ENCODE measurements at places on chromosomes 3 and 15.
A peak's percentile ranks its signal among the peaks of the same experiment; 100 is the strongest.

GRCh38 chr15:59892985-59893384 lies 111.1 kb upstream of the FOXB1 start:
- no peak for DNase-seq

DNA sequence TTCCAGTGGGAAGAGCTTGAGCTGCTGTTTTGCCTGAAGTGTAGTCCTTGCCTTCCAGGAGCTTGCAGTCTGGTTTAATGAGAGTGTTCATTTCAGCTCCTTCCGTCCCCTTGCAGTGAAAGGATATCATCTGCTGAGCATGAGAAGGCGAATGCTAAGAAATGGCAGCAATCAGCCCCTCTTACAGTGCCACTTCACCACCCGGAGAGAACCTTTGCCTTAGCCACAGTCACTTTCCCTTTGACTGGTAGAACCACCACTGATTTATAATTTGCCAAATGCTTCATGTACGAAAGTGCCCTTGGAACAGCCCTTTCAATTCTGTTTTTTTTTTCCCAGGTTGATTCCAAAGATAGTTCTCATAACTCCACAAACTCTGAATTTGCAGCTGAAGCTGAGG lies 11.5 kb downstream of the TATDN2 start:
- DNase-seq, result no peak

DNA sequence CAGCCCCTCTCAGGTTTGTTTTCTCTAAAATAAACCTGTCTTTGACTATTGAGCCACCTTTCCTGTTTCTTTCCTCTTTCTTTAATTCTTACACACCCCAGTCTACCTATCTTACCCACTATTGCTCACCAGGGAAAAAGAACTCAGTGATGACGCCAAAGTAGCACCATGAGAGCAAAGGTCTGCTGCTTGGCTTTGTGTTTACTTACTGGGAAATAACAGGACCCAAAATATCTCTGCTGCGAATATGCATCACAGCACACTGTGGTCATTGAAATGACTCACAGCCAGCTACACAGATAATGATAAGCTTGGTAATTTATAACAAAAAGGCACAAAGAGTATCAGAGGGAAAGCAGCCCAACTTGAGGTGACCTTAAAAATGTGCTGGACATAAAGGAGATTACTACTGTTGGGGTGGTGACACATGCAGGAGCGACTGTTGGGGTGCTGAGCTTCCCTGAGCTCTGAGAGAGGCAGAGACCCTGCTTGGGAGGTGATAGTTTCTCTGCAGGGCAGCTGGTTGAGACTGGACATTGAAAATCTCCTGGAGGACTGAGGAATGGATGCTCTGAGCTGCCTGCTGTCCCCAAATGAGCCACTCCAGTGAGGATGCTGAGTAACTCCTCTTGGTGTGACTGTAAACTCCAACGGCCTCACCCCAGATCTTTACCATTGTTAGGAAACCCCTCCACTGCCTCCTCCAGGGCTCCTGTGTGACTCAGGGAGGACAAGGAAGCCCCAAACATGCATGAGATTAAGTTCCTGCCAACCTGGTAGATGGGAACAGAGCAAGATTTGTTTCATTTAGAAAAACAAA lies 14.5 kb downstream of the EFCAB12 start:
- no peak for DNase-seq

DNA sequence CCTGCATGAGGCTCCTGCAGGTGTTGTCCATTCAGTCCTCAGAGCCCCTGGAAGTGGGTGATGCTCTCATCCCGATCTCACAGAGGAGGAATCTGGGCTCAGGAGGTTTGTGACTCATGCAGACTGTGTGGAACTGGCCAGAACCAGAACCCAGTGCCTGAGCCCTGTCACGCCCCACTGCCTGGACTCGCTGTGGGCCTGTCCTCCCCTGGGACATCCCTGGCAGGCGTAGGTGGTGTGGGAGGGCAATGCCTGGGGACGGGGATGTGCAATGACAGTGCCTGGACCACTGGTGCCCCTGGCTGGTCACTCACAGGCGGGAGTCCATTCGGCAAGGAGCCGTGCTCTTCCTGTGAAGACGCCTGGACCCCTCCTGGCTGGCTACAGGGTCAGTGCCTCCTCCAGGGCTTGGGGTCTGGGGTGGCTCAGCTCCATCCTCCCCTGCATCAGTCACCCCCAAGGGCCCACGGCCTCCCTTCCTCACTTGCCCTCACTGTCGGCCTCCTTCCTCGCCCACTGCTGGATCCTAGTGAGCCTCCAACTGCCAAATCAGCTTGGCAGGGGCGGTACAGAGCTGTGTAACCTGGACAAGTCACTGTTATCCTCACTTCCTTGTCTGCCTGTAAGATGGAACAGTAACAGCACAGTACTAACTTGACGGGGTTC lies 14.9 kb downstream of the PSTPIP1 start:
- no peak for DNase-seq

- DNase-seq, result no peak
Observed at GRCh38 chr15:51312166-51313073, 26.0 kb downstream of the CYP19A1 start.

DNA sequence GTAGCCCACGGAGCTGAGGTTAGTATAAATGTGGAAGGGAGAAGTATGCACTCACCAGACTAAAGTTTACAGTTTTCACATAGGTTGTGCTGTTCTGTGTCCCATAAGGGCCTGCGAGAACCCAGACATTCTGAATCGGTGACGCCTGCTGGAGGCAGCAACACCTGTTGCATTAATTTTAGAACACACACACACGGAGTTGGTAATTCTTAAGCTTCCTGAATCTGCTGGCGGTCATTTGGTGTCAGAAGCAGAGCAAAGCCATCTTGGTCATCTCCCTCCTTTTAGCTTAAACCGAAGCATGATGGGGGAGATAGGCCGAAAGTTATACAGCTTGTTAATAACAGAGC lies 41.1 kb upstream of the AP3B2 start:
- no peak for DNase-seq

GRCh38 chr3:196670339-196670738 lies 30.8 kb downstream of the NRROS start:
- DNase-seq, result no peak

DNA sequence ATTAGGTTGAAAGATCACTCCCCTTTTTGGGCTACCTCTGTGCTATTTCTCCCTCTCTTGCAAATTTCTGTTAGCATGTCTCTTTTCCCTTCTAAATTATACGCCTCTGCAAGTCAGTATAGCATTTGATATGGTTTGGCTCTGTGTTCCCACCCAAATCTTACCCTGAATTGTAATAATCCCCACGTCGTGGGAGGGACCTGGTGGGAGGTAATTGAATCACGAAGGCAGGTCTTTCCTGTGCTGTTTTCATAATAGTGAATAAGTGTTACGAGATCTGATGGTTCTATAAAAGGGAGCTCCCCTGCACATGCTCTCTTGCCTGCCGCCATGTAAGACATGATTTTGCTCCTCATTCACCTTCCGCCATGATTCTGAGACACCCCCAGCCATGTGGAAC lies 41.0 kb downstream of the TAMM41 start:
- no peak for DNase-seq

DNA sequence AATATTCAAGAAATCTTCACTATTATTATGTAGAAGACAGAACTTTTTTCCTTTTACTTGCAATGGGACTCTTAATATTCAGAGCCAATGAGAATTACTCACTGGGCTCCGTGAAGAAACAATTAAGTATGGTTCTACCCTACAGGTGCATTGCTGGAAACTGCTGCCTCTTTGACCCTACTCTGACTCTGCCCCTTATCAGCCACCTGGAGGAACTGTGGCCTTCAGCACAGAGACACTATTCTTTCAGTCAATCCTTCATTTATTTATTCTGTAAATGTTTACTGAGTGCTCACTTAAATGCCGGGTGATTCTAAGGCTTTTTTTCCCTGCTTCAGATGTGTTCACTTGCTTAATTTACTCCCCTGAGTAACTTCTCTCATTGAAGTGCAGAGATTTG lies 163.2 kb downstream of the SYNPR start:
- no peak for DNase-seq

- DNase-seq, result no peak
Observed at GRCh38 chr3:191120447-191121298, 78.4 kb upstream of the OSTN start.

DNA sequence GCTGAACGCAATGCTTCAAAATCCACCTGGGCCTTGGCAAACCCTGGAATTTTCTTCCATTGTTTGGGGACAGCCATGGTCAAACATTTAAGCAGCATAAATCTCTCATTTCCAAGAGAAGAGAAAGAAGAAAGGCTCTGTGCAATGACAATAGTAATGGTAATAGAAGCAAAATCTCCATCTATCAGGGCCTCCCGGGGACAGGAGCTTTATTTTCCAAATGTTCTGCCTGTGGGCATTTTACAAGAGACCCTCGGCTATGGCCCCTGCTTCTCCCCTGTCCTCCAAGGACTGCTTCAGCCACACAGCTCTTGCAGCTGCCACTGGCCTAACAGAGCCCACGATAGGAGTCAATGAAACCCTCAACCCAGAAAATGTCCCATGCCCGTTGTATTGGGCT lies 12.7 kb upstream of the FAM240A start:
- DNase-seq, result no peak

- no peak for DNase-seq
Observed at GRCh38 chr3:177353140-177353539, 155.9 kb upstream of the TBL1XR1 start.

GRCh38 chr3:66407611-66408218 lies 93.1 kb downstream of the LRIG1 start:
- peak; percentile 71 for DNase-seq

DNA sequence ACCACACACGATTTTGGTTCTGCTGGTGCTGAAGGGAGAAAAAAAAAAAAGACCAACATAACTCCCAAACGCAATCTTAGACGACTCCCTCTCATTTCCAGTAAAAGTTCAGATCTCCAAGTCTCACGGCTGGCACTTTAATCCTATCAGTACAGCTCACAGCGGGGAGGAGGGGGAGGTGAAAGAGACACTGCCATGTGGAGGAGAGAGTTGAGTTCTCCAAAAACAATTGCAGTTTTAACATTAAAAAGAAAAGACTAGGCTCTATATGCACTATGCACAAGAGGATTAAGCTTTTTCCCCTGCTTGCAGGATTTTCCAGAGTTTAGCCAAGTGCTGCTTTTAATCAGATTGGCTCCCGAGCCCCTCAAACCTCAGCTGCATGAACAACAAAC lies 16.8 kb downstream of the BMF start:
- no peak for DNase-seq

DNA sequence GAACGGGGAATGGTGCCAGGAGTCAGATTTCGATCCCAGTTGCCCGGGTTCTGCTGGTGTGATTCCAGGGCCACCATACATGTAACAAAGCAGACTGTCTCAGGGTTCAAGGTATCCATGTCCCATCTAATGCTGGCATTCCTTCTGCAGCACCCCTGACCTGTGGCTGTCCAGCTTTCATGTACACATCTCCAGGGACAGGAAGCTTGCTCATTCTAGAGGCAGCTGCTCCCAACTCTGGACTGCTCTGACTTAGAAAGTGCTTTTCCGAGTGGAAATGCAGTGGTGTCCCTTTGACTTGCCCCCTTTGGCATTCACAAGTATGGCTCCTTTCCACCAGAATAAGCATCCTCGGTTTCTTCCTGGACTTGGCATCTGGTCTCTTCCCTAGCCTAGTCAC lies 30.9 kb downstream of the PML start:
- no peak for DNase-seq

DNA sequence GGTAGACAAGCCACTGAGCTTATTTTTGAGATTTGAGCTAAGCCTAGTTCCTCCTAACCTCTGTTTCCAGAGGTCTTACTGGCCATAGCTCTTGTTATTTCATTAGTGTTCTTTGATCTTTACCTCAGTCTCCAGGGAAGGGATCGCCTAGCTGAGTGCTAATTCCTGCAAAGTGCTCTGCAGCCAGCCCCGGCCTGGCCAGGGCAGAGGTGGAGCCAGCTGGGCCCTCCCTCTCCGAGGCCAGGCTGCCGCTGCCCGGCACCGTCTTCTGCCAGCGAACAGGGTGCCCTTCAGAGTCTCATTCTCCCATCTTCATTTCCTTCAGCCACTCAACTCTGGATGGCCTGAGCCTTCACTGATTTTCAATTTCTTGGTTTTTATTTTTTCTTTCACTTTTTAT lies 19.7 kb downstream of the FAN1 start:
- DNase-seq, result peak; percentile 47

DNA sequence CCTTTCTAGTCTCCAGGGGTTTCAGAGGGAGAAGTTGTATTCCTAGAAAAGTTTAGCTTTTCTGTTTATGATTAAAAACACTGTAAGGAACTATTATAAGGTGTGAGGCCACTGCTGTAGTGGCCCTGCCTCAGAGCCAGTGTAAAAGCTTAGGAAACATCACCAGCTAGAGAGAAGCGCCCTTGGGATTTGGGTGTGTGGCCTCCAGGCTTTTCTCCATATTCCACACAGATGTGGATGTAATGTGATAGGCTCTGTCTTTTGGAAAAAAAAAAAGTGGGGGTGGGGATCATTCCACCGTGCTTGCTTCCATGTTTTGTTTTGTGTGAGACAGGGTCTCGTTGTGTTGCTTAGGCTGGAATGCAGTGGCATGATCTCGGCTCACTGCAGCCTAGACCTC lies 13.9 kb downstream of the SEC61A1 start:
- no peak for DNase-seq

DNA sequence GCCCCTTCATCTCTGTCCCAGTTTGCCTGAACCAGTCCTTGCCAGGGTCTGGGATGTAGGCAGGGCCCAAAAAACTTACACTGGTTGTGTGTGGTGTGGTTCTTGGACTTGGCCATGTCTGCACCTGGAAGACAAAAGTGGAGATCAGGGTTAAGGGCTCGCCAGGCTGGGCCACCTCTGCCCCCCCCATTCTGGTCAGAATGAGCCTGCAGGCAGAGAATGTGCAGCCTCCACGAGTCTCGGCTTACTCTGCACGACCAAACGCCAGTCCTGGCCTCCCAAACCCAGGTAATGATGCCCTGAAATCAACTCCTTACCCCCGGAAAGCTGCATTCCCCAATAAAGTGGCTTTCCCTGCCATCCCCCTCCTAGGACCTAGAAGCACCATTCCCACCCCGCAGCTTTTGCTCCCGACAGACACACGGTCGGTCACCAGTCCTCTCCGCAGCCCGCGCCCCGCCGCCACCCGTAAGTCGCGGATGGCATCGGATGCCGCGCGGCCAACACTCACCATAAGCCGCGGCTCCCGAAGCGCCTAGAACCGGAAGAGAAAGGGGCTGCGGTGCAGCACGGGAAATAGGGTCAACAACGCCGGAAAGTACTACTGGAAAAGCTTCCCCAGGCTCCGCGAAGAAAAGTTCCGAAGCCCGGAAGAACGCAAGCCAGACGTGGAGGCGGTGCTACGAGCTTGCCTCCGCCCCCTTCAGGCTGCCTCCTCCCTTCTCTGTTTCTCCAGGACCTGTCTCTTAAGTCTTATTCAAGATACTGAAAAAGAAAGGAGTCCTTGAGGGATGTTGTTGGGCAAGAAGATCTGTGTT lies at the start of gene RPL29:
TSS of gene RPL29 (minus strand) at position 550 of the 818 bp plus-strand sequence. CDS start at position 116, 434 bp downstream.
- peak; percentile 90 for DNase-seq

DNA sequence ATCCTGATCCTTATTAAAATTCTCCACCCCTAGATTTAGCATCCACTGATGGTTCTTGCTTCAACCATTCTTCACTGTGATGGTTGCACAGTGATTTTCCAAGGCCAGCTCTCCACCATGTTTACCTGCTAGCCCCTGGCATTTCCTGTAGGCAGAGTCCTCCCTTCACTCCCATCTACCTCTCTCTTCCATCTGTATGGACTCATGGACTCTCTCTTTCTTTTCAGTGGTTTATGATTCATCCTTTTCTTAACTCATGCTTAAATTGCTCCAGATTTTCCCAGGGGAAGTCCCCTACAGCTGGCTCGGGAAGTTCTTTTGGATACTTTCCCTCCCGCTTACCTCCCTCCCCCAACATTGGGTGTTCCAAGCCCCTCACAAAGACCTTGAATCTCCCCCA lies 18.7 kb downstream of the TGM4 start:
- DNase-seq, result no peak

Measured in left ventricle myocardium inferior (tissue), 1 donor.